ENCODE measurements at places on chromosomes 2 and 18.

- no peak for DNase-seq
Observed at GRCh38 chr18:41012194-41012593, 942.8 kb upstream of the PIK3C3 start.

GRCh38 chr2:147789720-147790119 lies 55.1 kb upstream of the ACVR2A start:
- no peak for DNase-seq

GRCh38 chr2:230227216-230227615 lies 1.7 kb downstream of the SP140 start:
- DNase-seq = no peak

- DNase-seq = no peak
Observed at GRCh38 chr2:108908713-108909070, 80.3 kb downstream of the EDAR start.

- DNase-seq = no peak
Observed at GRCh38 chr2:169707626-169708025, 13.4 kb downstream of the PHOSPHO2 start.
